Right lobe of liver (tissue), 6 donors: ENCODE measurements at places on chromosomes 6 and 20. TPM values are rescaled to one million over a fixed set of nuclear protein-coding genes. Genes with fewer than 3 reads are reported as not detected.

- no peak for DNase-seq
- H3K4me1 ChIP-seq = no peaks in the 10 kb centered on the region
- H3K27me3 ChIP-seq = no peaks in the 10 kb centered on the region
- H3K27ac ChIP-seq = no peak overlapping the region
- H3K4me3 ChIP-seq = no peak overlapping the region
Measured at GRCh38 chr6:69933239-69933638, 66.9 kb downstream of the COL19A1 start.

DNA sequence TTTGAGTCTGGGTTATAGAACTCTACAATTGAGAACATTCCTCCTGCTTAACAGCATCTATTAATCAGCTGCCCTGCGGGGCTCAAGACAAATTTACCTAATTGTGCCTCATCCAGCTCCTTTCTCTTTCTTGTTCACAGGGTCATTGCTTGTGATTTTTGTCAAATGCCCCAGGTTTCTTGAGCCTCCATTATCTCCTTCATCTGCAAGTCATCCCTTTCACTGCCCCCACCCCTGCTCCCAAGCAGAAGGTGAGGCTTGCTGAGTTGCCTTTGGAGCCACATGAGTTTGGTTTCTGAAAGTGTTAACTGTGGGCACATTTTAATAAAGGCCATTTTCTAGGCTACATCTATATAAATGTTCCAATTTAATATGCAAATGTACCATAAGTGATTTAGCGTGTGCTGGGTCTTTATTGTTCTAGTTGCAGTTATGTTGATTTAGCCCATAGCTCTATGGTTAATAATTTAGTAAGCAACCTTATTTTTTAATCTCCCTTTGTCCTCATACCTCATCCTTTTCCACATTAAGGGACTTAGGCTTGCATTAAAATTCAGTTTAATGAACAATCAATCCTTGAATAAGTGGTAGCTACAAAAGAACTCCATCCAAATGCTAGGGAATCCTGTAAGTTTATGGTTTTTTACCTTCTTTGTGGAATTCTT lies 56.1 kb downstream of the VSTM2L start:
- H3K27me3 ChIP-seq = no peaks in the 10 kb centered on the region
- H3K27ac ChIP-seq = no peak overlapping the region
- no peak for DNase-seq
- H3K4me1 ChIP-seq = no peaks in the 10 kb centered on the region
- no peak overlapping the region for H3K4me3 ChIP-seq
- no peaks in the 10 kb centered on the region for H3K36me3 ChIP-seq

DNA sequence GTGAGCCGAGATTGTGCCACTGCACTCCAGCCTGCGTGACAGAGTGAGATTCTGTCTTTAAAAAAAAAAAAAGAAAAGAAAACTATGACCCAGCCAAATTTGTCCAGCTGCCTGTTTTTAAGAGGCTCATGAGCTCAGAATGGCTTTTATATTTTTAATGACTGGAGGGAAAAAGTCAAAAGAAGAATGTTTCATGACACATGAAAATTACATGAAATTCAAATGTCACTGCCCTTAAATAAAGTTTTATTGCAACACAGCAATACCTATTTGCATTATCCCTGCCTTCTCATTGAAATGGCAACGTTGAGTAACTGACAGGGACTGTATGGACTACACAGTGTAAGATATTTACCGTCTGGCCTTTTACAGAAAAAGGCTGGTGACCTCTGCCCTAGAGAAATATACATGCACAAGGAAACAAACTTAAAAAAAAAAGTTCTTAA lies 11.4 kb downstream of the SENP6 start:
- H3K27me3 ChIP-seq = no peaks in the 10 kb centered on the region
- no peak overlapping the region for H3K4me3 ChIP-seq
- no peak for DNase-seq
- H3K36me3 ChIP-seq = no peaks in the 10 kb centered on the region
- H3K4me1 ChIP-seq = peaks cover 8% of the 10 kb centered on the region
- H3K27ac ChIP-seq = peak overlapping the region; percentile 41

GRCh38 chr20:24670341-24670872 lies 201.0 kb downstream of the SYNDIG1 start:
- H3K4me3 ChIP-seq = no peak overlapping the region
- H3K27me3 ChIP-seq = no peaks in the 10 kb centered on the region
- no peaks in the 10 kb centered on the region for H3K36me3 ChIP-seq
- H3K4me1 ChIP-seq = no peaks in the 10 kb centered on the region
- no peak overlapping the region for H3K27ac ChIP-seq

DNA sequence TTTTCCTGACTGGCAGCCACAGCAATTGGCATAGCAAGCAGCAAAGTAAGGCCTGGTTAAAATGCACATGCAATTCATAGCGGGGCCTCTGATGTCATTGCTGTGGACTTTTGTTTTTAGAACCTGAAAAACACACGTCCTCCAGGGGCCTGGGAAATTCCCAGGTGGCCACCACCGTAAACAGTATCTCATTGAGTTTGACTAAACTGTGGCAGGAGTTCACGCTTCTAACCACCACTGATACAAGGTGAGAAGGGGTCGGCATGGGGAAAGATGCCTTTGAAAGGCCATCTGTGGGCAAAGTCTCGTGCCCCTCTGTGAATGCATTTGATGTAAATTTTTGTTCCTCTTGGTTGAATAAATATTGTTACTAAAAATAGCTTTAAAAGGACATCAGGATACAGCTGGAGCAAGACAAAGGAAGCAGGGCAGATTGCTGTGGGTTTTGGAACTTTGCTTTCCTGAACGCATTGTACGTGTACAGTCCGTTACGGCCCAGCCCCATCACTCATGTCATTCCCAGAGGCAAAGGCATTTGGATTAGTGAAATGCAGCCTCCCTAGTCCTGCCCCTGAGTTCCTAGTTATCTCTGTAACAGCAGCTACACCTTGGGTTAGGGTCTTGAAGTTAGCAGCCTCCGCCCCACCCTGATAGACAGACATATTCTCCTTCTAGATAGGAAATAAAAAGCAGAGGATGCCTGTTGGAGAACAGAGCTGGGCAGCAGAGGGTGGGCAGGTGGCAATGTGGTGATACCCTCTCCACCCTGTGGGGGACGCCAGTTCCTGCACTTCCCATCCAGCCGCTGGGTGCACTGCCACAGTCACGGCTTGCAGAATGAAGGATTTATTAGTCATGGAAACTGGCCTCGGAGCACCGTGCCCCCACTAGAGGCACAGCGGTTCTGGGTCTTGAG lies 80.3 kb downstream of the ZDHHC14 start:
- H3K27me3 ChIP-seq = no peaks in the 10 kb centered on the region
- no peak for DNase-seq
- H3K27ac ChIP-seq = no peak overlapping the region

GRCh38 chr6:125717120-125717731 lies 32.2 kb upstream of the HEY2 start:
- H3K27ac ChIP-seq = no peak overlapping the region
- DNase-seq = no peak
- no peaks in the 10 kb centered on the region for H3K4me1 ChIP-seq
- H3K36me3 ChIP-seq = no peaks in the 10 kb centered on the region
- H3K4me3 ChIP-seq = no peak overlapping the region

GRCh38 chr6:80605165-80605989 lies 498.9 kb downstream of the BCKDHB start:
- no peak for DNase-seq
- no peaks in the 10 kb centered on the region for H3K4me1 ChIP-seq
- H3K27me3 ChIP-seq = no peaks in the 10 kb centered on the region
- H3K4me3 ChIP-seq = no peak overlapping the region

GRCh38 chr6:148440016-148440415 lies 97.4 kb downstream of the SASH1 start:
- no peak for DNase-seq
- H3K4me3 ChIP-seq = no peak overlapping the region
- H3K27ac ChIP-seq = no peak overlapping the region
- no peaks in the 10 kb centered on the region for H3K36me3 ChIP-seq
- peaks cover 6% of the 10 kb centered on the region for H3K4me1 ChIP-seq

- no peaks in the 10 kb centered on the region for H3K36me3 ChIP-seq
- no peak overlapping the region for H3K27ac ChIP-seq
- no peaks in the 10 kb centered on the region for H3K4me1 ChIP-seq
- DNase-seq = no peak
- H3K4me3 ChIP-seq = no peak overlapping the region
- no peaks in the 10 kb centered on the region for H3K27me3 ChIP-seq
Measured at GRCh38 chr6:44021589-44022295, 105.5 kb downstream of the MRPL14 start.

GRCh38 chr6:169831450-169832246 lies 80.2 kb downstream of the ERMARD start:
- H3K36me3 ChIP-seq = no peaks in the 10 kb centered on the region
- peak; percentile 85 for DNase-seq
- H3K4me3 ChIP-seq = no peak overlapping the region
- H3K4me1 ChIP-seq = no peaks in the 10 kb centered on the region
- no peaks in the 10 kb centered on the region for H3K27me3 ChIP-seq

DNA sequence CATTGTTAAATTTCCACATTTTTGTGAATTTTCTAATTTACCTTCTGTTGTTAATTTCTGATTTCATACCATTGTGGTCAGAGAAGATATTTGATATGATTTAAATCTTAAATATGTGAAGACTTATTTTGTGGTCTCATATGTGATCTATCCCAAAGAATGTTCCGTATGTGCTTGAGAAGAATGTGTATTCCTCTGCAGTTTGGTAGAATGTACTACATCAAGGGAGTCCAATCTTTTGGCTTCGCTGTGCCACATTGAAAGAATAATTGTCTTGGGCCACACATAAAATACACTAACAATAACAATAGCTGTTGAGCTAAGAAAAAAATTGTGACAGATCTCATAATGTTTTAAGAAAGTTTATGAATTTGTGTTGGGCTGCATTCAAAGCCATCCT lies 176.2 kb upstream of the PRND start:
- no peaks in the 10 kb centered on the region for H3K27me3 ChIP-seq
- no peaks in the 10 kb centered on the region for H3K36me3 ChIP-seq
- H3K27ac ChIP-seq = no peak overlapping the region

DNA sequence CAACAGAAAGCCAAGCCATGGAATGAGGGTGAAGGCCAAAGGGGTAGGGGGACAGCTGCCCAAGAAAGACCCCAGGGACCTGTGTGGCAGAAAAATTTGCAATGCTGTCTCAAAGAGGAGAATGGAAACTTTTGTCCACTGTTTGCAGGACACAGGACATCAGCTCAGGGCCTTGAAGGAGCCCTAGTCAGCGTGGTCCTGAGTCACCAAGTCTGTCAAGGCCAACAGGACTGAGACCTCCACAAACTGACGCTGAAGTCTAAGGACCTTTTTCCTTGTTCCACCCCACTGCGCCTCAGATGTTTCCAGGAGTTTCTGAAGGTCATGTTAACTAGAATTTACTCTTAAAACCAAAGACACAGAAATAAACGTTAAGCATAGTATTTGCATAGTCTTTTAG lies 31.8 kb upstream of the AVP start:
- H3K27me3 ChIP-seq = no peaks in the 10 kb centered on the region
- H3K4me3 ChIP-seq = no peak overlapping the region
- H3K36me3 ChIP-seq = no peaks in the 10 kb centered on the region
- H3K27ac ChIP-seq = no peak overlapping the region
- no peaks in the 10 kb centered on the region for H3K4me1 ChIP-seq

The ZNF831 gene
- total RNA-seq = 0.15 TPM

The PSMB9 gene
- 7.1 TPM for total RNA-seq

The CD109 gene
- 0.93 TPM for total RNA-seq

The CPNE5 gene
- 0.22 TPM for total RNA-seq

The COL9A1 gene
- not detected for total RNA-seq

The SLC2A4RG gene
- total RNA-seq = 144 TPM
